Retinal pigment epithelial cell (primary cell): ENCODE measurements at places on chromosomes 4 and X.

DNA sequence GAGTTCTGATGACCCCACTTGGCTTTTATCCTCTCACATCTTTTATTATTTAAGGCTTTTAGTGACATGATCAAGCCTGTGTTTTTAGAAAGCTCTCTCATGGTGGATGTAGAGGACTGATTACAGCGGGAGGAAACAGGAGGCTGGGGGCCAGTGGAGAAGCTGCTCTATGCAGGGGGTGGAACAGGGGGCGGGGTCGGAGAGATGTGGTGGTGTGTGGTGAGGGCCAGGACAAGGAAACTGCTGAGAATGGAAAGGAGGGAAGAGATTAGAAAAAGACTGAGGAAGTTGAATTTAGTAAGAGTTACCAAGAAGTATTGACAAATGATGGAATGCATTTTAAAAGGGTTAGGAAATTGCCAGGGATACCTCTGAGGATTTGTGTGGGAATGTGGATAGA, 292.2 kb downstream of the ZIC3 start:
- no peak for DNase-seq

GRCh38 chr4:80613470-80613869, 277.9 kb downstream of the CFAP299 start:
- DNase-seq = no peak

DNA sequence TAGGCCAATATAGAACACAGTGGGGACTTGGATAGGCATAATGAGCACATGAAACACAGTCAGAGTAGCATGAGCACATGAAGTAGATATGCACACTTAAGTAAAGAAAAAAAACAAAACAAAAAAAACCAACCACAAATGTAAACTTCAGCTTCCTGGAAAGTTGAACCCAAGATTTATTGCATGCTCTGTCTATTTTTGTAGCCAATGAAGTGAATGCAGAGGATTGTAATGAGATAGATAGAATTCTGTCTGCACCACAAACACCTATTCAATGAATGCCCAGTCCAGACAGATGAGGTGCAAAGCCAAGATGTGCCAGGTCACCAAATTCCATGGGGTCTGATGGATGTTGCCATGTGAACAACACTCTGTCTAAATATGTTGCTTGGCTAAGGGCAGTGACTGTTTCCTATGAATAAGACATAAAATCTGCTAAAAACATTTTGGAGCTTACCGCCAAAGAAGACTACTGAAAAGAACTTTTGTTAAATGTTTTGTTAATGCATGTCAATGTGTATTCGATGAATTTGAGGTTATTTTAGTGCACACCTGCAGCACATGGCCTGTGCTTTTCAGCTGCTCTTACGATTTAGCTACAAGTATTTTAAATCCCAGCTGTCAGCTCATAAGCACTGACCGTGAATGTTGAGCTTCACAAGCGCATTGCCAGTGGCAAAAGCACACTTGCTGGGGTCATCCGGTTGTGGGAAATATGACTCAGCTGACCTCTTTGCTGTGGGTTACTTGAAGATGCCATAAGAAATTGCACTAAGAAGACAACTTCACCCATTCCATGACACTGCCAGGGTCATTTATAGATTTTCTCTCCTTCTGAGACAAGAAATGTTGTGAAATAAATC, 374.8 kb upstream of the GNPDA2 start:
- peak; percentile 47 for DNase-seq

DNA sequence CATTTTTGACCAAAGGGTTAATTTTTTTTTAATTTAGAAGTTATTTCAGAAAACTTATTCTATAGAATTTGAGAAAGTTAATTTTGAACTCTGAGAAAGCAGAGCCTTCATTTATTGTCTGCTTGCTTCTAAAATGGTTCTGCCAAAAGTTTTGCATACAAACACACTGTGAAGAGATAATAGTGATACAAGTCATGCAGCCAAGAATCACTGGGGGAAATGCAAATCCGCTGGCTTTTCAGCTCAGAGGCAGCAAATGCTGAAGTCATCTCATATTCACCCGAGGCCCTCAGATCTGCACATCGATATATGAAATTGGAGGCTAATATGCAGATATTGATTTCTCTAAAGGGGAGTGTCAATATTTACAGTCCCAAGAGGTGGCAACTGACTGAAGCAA, 186.2 kb downstream of the KIT start:
- DNase-seq = no peak

- DNase-seq = no peak
Observed at GRCh38 chr4:88230461-88230891, 53.9 kb downstream of the PPM1K start.

GRCh38 chr4:61276029-61276428, 75.9 kb downstream of the ADGRL3 start:
- DNase-seq = no peak

DNA sequence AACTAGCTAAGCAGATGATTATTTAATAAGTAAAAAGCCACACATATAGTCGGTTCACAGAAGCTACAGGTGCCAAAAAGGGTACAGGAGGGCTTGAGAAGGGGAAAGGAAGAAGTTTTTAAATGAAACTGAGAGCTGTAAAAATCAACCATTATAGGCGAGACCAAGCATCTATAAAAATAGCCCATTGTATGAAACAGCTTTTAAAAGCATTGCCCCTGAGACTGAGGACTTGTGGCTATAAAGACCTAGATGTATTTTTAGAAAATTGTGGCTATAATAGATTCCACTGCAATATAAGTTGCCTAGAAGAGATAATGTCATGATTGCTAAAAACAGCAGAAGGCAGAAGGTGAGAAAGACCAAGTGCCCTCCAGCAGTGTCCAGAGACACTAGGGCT, 15.0 kb upstream of the TTC29 start:
- no peak for DNase-seq

GRCh38 chr4:121273191-121273590, 107.6 kb downstream of the QRFPR start:
- no peak for DNase-seq

DNA sequence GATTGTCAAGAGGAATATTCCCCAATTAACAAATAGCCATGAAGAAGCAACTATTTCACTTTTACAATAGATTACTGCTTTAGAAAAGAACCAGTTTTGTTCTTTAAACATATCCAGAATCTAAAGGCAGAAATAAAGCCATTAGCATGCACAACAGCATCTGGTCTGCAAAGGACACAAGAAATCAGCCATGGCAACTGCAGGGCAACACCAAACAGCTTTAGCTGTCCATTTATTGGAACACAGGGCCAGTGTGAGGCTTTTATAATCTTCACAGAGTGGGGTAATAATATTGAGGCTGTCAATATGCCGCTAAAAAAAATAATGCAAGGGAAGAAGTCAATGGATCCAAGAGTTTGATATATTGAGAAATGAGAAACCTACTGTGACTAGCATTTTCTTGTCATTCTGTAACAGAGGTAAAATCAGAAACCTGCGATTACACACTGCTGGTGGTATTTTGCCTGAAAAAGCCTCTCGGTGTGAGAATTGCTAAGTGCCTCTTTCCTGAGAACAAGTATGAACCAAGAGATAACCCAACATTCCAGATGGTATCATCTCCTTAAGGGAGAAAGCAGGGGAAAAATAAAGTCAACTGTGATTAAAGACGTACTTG, 2.7 kb upstream of the BANK1 start:
- DNase-seq = no peak
